Activated naive CD8-positive, alpha-beta T cell treated with anti-CD3 and anti-CD28 coated beads, Interleukin-2, amount 50 U/mL, for 24 hours (primary cell): ENCODE measurements at places on chromosomes 7 and 10.

DNA sequence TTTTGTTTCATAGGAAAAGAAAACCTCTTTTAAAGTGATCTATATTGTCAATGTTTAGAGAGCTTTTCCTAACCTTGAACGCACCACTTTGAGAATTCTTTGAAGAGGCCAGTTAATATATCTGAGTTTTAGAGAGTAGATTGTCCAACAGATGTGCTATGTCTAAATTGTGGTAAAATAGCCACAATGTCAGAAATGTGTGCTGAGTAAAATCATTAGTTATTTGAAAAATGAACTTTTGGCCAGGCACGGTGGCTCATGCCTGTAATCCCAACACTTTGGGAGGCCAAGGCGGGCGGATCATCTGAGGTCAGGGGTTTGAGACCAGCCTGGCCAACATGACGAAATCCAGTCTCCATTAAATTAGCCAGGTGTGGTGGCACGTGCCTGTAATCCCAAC is 61.6 kb upstream of the KIAA1217 start:
- DNase-seq = no peak

DNA sequence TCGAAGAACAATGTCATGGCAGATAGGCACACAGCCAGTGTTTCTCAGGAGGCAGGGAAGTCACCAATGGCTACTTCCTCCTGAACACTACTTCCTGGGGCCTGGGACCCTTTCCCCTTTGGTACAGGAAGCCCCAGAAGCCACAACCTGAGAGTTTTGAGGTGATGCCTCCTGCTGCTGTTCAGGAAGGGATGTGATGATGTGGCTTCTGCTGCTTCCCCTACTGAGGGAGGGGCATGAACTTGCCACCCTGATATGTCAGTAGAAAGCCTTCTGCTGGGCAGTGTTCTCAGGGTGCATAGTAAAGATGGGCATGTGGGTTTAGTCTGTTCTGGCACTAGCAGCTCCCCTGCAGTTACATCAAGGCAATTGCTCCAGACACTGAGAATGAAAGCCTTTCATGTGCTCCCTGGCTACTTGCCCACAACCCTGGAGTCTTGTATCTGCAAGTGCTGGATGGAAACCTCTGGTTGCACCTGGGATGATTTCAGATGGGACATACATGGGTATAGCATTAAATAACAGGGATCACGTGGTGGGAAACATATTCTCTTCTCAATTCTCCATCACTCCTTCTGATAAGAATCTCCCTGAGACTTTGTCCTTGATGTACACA is 69.3 kb downstream of the ADRA2A start:
- no peak for DNase-seq

- no peak for DNase-seq
Measured at GRCh38 chr7:132881317-132881716, 200.6 kb downstream of the CHCHD3 start.

DNA sequence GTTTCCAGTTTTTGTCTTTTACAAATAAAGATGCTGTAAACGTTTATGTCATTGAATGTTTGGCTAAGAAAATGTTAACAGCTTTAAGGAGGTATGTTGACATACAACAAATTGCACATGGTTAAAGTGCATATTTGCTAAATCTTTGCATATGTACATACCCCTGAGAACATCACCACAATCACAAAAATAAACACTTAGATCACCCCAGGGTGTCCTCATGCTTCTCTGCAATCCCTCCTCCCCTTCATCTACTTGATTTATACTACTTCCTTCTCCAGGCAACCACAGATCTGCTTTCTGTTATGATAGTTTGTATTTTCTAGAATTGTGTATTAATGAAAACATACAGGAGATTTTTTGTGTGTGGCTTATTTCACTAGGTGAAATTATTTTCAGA is 209.5 kb downstream of the GLRX3 start:
- no peak for DNase-seq

- peak; percentile 62 for DNase-seq
Measured at GRCh38 chr7:45001138-45001694, 1.2 kb downstream of the CCM2 start.

DNA sequence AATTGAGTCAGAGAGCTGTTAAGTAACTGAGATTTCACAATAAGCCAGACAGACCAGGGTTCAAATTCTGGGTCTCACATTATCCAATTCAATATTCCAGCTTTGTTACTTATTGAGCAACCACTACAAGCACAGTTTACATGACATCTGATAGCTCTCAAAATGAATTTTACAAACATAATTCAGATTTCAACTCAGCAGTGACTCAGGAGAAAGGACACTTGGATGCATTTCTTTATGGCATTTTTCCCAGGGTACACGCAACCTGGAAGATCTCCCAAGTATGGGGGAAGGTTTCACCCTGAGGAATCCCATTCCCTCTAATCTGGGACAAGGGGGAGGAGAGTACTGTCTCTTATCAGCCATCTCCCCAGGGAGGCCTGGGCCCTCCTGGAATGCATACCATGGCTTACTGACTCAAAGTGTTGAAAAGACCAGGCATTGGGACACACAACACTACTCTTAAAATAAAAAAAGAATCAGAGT is 102.4 kb downstream of the CFTR start:
- DNase-seq = no peak

DNA sequence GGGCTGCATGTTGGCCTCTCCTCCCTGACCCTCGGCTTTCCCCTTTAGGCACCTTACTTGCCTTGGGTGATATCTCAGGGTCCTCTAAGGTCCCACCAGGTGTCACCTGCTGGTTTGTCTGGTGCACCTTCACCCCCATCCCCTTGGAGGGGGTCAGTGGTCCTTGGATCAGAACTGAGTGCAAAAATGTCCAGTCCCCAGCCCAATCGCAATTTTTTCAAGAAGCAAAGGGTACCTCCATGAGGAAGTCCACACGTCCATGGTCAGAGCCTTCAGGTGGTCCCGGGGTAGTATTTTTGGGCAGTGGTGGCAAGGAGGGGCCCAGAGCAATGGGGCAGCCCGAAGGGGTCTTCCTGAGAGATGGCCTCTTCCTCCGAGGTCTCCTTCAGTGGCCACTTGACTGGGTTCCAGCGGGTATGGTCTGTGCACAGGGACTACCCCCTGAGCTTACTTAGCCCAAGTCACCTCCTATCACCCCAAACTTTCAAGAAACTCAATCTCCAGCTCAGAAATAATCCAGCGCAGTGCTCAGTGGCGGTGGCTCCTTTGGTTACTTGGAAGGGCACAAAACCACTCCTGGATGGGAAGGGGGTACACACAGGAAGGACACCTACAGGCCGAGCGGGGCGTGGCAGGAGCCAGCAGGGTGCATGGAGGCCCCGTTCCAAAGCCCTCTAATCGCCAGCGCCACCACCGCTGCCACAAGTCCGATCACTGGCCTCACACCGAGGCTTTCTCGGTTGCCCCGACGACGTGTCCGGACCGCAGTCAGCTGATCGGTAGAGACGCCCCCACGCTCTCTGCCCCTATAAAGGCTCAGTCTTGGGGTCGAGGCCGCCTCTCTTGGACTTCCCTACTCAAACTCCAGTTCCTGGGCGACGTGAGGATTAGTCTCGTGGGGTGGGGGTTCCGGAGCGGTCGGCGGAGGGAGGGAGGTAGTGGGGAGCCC is 4.5 kb downstream of the SAP25 start:
- DNase-seq = peak; percentile 69
